ENCODE measurements at places on chromosomes 4 and X.

DNA sequence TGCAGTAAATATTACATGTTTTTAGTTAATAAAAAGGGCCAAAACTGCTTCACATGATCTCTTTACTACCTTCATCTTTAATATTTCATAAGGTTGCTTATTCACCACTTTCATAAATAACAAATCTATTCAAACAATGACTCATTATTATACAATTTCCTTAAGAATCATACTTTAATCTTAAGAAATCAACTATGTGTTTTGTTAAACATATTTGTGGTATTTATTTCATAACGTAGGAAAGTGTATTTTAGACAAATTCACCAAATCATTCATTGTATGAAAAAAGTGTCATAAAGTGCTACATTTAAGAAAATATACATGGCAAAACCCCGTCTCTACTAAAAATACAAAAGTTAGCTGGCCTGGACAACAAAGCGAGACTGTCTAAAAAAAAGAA lies 150.5 kb upstream of the RXFP1 start:
- no peak for DNase-seq

DNA sequence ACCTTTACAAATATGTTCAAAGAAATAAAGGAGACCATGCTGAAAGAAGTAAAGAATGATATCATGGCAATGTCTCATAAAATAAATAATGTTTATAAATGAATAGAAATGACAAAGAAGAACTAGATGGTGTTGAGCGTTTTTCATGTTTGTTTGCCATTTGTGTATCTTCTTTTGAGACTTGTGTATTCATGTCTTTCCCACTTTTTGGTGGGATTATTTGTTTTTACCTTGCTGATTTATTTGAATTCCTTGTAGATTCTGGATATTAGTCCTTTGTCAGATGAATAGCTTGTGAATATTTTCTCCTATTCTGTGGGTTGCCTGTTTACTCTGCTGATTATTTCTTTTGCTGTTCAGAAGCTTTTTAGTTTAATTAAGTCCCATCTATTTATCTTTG lies 732.4 kb downstream of the FAT4 start:
- DNase-seq: no peak

DNA sequence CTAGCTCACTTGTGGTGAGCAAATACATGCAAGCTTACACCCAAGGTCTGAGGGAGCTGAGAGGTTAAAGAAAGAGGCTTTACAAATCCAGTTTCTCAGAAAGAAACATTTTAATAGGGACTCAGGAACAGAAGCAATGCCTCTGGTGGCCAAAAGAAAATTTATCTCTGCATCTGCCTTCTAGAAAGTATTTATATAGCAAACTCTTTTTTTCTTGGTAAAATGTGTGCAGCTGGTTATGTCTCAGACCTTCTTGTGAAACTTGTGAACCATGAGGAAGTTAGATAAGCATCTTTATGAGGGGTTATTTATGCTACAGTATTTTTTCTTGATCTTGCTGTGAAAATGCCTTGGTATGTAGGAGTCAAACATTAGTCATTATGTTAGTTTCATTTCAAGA lies 48.5 kb upstream of the CYSLTR1 start:
- peak; percentile 16 for DNase-seq

GRCh38 chrX:48960291-48960690 lies 2.9 kb upstream of the OTUD5 start:
- no peak for DNase-seq

DNA sequence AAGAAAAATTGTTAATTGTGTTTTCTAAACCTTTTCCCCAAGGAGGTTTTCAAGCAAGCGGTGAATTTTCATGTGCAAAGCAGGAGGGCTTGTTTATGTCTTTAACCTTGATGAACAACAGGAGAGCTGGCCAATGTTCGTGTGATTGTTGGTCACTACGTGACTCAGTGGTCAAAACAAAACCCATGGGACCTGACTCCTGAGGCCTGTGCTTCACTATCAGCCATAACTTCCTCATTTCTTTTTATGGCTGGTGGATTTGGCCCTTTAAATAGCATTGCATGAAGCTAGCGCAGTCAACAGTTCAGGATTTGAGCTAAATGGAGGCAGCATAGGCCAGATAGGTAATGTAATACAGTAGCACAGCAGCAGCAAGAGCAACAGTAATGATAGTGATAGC lies 80.5 kb downstream of the MID1IP1 start:
- DNase-seq: no peak

Data from CD4-positive, alpha-beta T cell treated with Interleukin-15 for 4 hours (primary cell).